ENCODE measurements at places on chromosomes 5 and 9.

DNA sequence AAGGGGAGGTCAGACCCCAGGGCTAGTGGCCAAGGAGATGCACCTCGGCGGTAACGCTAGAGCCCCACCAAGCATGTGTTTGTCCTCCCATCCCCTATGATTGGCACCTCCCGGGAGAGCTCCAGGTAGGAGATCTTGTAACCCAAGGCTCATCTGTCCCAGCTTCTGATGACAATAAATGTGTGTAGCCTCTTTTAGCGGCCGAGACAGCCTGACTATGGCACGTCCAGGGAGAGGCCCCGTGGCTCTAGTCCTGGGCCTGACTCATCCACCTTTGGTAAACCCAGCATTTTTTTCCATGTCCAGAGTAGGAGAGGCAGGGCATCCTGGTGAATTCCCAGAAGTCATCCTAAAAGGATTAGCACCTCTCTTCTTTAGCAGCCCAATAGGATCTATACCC, 39.2 kb downstream of the IRF1 start:
- no peak for DNase-seq

DNA sequence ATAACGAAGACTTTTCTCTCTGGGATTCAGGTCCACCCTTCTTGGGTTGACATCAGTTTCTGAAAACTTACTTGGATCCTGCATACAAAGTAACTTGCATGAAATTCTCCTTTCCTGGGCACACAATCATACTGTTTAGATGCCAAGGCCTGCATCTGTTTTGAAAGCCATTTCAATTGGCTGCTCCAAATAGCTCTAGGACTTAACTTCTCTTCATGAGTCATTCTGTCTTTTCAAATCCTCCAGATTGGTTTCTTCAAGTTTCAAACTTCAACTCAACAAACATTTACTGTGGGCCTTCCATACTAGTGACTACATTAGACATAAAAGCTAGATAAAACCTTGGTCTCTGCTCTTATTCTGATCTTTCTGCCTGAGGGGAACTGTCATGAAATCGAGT, 54.8 kb upstream of the HMHB1 start:
- DNase-seq = no peak

DNA sequence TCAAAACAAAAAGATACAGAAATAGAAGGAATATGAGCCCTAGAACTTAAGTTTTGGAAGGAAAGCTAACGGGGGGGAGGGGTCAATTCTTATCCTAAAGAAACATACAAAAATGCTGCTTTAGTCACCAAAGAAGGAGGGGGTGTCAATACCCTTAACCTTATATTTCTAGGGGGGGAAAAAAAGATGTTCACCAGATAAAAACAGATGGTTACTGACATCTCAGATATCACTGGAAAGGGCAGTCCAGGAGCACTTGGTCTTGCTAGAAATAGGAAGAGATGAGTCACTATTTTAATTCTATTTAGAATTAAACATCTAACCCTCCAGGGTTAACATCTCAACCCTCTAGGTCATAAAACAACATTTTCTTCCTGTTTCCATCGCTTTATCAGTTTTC, 1.7 kb downstream of the DIAPH1 start:
- DNase-seq = no peak

- DNase-seq = no peak
These were observed 9.1 kb downstream of the TTC33 start for GRCh38 chr5:40746703-40747102.

GRCh38 chr9:89448821-89449220, 49.1 kb downstream of the SEMA4D start:
- no peak for DNase-seq

GRCh38 chr9:571066-571465, 270.4 kb upstream of the DMRT1 start:
- DNase-seq = no peak
